ENCODE measurements at places on chromosomes 7 and 10.

DNA sequence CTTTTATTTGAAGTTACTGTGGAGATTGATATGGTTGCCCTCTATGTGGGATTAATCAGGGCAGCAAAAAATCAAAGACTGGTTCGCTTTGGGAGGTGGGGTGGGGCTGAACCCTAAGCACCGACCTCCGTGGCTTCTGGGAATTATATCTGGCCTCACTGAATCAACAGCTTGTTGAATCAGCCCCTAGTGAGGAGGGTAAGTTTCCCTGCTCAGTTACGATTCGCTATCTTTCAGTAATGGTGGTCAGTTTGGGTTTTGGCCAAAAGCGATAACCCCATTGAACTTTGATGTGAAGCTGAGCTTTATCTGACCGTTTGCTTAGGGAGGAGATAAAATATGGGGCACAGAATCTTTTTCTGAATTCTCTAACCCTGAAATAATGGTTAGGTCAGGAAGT lies 16.6 kb upstream of the ARPC1A start:
- DNase-seq, result no peak

DNA sequence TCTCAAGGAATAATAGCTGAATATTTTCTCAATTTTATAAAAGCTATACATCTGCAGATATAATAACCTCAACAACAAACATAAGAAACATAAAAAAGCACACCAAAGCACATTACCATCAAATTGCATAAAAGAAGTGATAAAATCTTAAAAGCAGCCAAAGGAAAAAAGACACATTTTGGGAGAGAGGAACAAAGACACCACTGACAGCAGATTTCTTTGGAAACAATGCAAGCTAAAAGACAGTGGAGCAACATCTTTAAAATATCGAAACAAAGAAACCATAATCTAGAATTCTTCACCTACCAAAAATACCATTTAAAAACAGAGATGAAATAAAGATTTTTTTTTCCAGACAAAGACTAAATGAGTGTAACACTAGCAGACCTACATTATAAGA lies 55.7 kb upstream of the TEX47 start:
- no peak for DNase-seq

GRCh38 chr7:91351374-91351773 lies 87.1 kb downstream of the FZD1 start:
- peak; percentile 30 for DNase-seq

- DNase-seq, result no peak
Measured at GRCh38 chr10:97780841-97781617, 9.2 kb upstream of the SFRP5 start.
